ENCODE measurements at places on chromosomes 5 and 9.
A peak's percentile ranks its signal among the peaks of the same experiment; 100 is the strongest.

DNA sequence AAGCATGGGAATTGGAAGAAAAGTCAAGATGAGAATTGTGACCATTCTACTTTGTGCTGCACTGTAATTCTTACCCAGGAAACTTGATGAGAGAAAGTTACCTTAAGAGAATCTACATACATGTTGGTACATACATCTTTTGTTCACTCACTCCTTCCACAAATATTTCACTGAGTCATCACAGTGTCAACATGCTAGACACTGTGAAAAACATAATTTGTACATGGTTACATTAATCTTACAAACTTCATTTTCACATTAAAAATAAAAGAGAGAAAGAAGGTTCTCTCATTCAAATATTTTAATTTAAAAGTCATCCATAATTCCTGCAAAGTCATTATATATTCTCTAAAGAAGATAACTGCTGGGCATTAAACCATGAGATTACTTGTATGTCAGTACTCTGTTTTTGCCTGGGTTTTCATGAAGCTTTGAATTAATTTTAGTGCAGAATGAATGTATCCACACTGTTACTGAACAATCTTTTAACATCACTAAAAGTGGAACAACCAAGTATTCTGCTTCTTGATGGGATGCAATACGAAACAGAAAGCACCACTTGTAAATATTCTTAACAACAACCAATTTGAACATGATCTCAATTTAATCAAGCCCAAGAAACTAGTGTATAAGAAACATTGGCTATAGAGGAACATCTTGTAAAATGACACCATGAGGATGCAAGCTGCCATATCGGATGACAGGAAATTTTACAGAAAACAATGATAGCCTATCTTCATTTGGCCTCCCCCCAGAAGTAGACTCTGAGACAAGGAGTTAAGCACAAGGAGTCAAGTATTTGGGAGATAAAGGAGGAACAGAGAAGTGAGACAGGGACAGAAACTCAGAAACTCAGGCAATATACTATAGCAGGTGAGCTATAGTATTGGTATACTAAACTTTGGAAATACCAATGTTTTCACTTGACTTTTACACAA is 28.4 kb downstream of the ERP44 start:
- no peak overlapping the region for H3K4me3 ChIP-seq
- no peak for DNase-seq
- peaks cover 9% of the 10 kb centered on the region for H3K36me3 ChIP-seq
- H3K27ac ChIP-seq: no peak overlapping the region

GRCh38 chr5:38758774-38759600 is 86.8 kb upstream of the OSMR start:
- peaks cover 6% of the 10 kb centered on the region for H3K27me3 ChIP-seq
- H3K4me1 ChIP-seq: no peaks in the 10 kb centered on the region
- DNase-seq: no peak
- H3K27ac ChIP-seq: no peak overlapping the region

- no peak overlapping the region for H3K4me3 ChIP-seq
- H3K27ac ChIP-seq: no peak overlapping the region
- H3K36me3 ChIP-seq: no peaks in the 10 kb centered on the region
- no peaks in the 10 kb centered on the region for H3K27me3 ChIP-seq
- no peaks in the 10 kb centered on the region for H3K4me1 ChIP-seq
These were observed 43.9 kb downstream of the AMBP start for GRCh38 chr9:114034196-114034595.

DNA sequence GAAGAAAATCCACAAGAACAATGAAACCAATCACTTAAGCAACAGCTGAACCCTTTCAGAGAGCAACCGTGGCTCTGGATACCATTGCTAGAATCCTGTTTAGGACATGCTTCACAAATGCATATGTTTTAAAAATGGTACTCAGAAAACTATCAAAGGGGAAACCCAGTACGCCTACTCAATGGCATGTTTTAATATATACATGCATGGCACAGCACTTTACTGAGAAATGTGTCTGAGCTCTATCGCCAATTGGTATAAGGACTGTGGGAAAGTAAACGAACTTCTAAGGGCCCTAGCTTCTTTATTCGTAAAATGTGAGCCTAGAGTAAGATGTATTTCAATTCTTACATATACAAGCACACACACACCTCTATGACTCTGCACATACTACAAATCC is 72.3 kb downstream of the PTBP3 start:
- DNase-seq: no peak
- H3K4me3 ChIP-seq: no peak overlapping the region
- H3K4me1 ChIP-seq: peaks cover 4% of the 10 kb centered on the region
- H3K27me3 ChIP-seq: no peaks in the 10 kb centered on the region

- no peaks in the 10 kb centered on the region for H3K27me3 ChIP-seq
- H3K36me3 ChIP-seq: peaks cover 90% of the 10 kb centered on the region
- peaks cover 74% of the 10 kb centered on the region for H3K4me1 ChIP-seq
- H3K4me3 ChIP-seq: peak overlapping the region; percentile 72
- no peak for DNase-seq
These were observed 88.4 kb downstream of the SEMA4D start for GRCh38 chr9:89409466-89409865.

GRCh38 chr5:123819833-123820232 is 307.9 kb downstream of the CSNK1G3 start:
- no peak overlapping the region for H3K27ac ChIP-seq
- H3K27me3 ChIP-seq: no peaks in the 10 kb centered on the region
- no peaks in the 10 kb centered on the region for H3K36me3 ChIP-seq
- no peak for DNase-seq
- H3K4me3 ChIP-seq: no peak overlapping the region
- no peaks in the 10 kb centered on the region for H3K4me1 ChIP-seq
